ENCODE measurements at places on chromosomes 6 and 20.

DNA sequence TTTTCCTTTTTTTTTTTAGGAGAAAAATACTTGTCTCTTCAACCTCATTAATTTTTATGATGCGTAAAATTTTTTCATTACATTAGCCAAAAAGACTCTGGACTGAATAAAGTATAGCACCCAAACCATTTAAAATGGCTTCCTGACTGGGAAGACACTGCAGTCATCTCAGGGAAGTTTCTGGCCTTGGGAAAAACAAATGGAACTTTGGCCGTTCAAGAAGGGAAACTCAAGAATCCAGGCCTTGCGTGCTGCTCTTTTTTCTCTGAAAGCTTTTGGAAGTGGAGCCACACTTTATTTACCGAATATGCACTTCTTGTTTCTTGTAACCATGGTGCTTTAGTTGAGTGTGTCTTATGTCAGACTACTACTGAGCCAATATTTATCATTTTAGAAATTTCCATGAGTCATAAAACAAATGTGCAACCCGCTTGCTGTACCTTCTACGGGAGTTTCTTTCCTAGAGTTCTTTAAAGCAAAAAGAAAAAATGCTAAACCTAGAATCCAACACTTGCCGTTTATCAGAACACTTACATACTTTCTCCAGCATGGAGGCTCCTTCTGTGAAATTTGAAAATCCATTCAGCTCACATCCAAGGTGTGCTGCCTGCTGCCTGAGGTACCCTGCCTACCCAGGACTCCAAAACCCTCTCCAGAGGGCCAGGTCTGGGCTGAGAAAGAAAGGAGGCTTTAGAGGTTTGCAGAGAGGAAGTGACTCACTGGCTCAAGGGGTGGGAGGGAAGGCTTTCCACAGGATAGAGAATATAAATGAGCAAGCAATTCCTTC, 11.5 kb upstream of the DSTN start:
- no peak for DNase-seq

GRCh38 chr20:20413810-20414281, 45.9 kb downstream of the INSM1 start:
- no peak for DNase-seq

DNA sequence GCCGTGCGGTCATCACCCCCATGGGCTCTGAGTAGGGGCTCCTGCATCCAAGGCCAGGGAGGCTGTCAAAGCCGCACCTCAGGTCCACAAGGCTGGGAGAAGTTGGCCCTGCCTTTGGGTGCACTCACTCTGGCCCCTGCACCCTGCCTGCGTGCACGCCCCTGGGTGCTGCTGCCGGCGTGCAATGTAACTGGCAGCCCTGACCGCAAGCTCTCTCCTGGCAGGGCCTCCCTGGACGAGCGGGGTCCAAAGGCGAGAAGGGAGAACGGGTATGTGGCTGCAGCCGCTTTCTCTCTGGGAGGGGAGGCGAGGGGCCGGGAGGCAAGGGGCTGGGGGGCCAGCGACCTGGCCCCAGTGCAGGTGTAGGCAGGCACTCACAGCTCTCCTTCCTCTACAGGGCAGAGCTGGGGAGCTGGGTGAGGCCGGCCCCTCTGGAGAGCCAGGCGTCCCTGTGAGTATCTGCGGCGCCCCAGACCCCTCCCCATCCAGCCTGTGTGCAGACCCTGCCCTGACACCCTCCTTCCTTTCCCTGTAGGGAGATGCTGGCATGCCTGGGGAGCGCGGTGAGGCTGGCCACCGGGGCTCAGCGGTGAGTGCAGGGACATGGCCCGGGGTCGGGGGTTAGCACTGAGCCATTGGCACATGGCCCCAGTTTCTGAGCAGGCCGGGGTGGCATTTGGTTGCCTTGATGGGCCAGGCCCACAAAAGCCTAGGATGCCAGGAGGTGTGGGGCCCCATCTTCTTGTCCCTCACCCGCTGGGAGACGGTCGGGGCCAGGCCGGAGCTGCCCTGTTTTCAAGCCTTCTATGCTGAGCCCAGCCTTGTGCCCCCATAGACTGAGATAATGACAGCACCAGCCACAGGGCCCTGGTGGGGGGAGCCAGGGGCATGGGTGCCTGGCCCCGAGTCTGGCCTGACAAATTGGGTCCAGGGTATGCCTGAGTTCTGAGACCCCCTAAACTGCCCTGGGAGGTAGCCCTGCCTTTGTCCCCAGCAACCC, 12.7 kb downstream of the COL9A3 start:
- DNase-seq = no peak

DNA sequence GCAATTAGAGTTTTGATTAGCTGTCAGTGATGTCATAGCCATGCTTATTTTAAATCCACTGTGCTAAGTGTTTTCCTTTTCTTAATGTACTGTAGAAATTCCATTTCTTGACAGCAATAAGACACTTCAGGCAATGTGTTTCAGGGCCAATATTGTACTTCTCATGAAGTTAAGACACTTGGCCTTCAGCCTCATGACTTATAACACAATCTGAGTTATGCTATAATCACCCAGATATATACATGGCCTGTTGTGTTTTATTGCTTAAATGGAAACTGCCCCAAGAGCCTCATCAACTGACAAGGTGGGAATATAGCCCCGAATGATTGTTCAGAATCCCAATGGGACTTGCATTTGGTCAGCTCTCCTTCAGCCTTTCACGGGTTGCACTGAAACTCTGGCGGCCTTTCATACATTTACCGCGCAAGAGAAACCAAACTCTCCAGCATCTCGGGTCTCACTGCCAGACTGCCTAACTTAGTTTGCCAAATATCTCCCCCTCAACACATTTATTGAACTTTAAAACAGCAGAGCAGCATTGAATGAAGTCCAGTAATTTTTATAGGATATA, 44.2 kb upstream of the TBX18 start:
- no peak for DNase-seq

DNA sequence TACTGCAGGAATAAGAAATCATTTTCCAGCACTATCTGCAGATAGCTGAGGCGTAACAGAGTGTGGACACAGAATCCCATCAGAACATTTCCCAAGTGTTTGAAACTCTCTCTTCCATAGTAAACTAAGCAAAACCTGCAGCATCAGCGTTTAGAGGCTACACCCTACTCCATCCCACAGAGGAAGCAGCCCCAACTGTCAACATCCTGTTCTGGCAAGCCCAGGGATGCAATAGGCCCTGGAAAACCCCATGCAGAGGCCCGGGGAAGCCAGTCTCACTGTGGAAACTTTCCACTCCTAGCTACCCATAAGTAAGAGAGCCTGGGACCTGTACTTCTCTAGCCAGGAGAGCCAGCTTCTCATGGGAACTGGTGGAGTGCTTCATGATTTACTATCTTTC, 129.4 kb downstream of the LY86 start:
- DNase-seq = no peak

DNA sequence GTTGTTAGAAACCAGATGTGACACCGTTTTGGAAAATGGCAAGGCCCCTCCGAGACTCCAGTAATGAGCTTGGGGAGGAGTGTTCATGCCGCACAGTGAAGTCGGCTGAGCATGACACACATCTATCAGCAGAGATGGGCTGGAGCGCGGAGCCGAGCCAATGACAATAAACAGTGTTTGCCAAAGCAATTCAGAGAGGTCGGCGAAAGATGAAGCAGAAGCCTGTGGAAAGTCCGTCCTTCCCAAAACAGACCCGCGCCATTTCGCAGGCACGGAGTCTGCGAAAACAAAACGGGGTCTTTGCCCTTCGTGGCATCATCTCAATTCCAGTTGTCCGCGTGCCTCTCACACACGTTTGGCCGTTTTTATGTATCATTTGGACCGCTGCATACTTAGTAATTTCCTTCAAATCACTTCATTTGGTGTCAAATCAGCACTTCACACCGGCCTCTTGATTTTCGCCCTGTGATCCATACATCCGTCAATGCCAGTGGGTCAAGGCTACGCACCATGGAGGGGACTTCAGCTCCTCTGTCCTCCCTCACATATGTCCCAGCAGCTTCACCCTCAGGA, 71.3 kb downstream of the SULF2 start:
- DNase-seq = no peak

DNA sequence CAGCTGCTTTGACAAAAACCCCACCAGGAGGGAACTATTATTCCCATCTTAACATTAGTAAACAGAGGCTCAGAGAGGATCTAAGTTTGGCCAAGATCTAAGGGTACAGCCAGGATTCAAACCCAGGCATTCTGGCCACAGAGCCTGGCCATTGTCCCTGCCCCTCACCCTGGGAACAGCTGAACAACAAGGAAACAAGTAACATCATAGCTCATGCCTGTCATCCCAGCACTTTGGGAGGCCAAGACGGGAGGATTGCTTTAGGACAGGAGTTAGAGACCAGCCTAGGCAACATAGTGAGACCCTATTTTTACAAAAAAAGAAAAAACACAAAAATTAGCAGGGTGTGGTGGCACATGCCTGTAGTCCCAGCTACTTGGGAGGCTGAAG, 27.5 kb downstream of the TOX2 start:
- DNase-seq = no peak

DNA sequence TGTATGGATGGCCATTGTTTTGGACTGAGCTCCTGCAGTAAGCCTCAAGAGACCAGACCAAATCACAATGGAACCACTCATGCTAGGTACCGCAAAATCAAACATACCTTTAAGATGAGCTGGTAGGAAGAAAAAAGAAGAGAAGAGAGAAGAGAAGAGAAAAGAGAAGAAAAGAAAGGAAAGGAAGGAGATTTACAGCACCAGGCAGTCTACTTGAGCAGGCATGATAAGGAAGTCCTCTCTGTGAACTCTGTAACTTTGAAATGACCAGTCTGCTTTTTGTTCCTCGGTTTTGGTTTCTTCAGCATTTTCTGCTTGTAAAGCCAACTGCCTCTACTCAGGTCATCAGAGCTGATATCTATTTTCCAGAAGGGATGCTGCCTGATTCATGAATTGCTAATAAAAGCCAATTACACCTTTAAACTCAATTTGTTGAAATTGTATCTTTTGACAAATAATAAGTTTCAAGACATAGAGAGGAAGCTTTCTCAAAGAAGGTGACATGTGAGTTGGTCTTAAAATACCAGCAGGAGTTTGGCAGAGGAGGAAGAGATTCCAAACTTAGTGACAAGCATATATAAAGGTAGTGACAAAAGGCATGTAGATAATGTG, 134.3 kb downstream of the UNC5CL start:
- no peak for DNase-seq
